NCI-H1092 (cell line): ENCODE measurements at places on chromosomes 2 and 18.

DNA sequence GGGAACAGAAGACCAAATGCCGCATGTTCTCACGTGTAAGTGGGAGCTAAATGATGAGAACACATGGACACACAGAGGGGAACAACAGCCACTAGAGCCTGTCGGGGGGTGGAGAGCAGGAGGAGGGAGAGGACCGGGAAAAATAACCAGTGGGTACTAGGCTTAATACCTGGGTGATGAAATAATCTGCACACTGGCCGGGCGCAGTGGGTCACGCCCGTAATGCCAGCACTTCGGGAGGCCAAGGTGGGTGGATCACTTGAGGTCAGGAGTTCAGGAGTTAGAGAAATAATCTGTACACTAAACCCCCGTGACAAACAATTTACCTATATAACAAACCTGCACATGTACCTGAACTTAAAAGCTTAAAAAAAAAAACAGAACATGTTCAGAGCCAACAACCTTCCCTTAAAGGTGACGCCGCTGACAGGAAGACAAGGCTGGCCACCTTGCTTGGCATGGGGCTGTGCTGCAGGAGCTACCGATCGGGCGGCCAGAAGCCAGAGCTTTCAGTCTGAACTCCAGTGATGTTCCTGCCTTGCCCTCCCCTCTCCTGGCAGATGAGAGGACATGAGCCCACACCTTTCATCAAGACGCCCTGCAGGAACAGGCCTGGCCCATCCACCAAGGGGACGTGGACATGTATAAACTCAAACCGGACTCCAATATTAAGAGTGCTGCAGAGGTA, 11.2 kb downstream of the SLC66A2 start:
- DNase-seq = no peak

DNA sequence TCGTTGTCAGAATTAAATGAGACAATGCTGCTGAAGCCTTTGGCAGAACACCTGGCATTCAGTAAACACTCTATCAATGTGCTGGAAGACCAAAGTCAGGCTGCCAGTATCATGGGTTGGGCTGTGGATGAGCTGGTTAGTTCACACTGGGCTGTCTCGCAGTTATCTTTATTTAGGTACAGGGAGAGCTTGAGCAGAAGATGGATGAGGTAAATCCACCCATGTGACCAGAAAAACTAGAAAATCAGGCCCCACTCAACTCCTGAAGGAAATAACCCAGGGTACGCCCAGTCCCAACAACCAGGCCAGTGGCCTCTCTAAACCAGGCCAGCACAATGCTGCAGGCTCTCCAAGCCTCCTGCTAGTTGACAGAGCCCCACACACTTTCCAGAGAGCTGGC, 330.3 kb downstream of the TNS1 start:
- DNase-seq = no peak

DNA sequence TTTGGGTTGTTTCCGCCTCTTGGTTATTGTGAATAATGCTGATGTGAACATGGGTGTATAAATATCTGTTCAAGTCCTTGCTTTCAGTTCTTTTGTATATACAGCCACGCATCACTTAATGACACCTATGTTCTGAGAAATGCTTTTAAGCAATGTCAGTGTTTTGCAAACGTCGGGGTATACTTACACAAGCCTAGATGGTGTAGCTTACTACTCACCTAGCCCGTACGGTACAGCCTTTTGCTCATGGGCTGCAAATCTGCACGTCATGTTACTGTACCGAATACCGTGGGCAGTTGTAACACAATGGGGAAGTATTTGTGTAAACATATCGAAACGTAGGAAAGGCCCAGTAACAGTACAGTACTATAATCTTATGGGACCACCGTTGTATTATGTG, 12.4 kb downstream of the RALB start:
- DNase-seq = no peak

DNA sequence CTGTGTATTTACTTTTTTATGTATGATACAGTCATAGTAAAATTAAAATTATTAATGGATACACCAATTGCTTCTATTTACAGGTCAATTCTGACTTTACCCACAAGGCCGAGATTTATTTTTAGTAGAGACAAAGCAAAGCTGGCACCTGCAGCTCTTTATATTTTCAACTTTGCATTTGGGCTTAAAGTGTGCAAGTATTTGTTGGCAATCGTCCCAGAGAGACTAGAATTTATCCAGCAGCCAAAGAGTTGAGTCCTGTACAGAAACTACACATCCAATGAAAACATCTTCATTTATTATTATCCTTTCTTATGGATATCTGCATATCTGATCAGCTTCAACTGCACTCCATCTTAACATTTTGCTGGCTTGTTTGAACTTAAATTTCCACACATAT, 485.6 kb downstream of the SOX11 start:
- DNase-seq = no peak

DNA sequence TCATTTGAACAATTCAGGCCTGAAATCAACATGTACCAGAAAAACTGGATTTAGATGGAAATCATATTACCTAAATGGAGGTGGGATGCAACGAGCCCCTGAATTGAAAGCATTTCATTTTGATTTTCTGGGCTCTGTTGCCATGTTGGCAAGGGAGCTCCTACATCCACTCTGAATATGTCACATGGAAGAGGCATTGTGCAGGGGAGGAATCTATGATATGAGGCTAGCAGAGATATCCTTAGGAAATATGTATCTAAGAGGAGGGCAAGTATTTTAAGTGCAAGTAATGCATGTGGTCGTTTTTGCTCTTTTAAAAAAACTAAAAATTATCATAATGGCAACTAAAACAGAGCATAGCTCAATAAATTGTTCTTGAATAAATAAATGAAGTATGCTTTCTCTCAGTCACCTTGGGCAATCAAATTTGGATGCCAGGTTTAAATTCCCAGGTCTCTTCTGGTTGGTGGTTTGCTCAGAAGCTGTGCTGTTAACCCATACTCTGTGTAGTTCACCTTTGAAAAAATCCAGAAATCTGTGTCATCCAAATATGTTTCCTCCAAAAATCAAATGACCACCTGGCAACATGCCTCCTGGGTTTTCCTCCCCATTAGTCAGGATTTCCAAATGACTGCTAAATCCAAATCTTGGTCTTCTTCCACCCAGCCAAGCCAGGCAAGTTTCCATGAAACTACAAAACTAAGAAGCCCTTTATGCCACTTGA, 6.5 kb upstream of the LGALSL start:
- DNase-seq = no peak

DNA sequence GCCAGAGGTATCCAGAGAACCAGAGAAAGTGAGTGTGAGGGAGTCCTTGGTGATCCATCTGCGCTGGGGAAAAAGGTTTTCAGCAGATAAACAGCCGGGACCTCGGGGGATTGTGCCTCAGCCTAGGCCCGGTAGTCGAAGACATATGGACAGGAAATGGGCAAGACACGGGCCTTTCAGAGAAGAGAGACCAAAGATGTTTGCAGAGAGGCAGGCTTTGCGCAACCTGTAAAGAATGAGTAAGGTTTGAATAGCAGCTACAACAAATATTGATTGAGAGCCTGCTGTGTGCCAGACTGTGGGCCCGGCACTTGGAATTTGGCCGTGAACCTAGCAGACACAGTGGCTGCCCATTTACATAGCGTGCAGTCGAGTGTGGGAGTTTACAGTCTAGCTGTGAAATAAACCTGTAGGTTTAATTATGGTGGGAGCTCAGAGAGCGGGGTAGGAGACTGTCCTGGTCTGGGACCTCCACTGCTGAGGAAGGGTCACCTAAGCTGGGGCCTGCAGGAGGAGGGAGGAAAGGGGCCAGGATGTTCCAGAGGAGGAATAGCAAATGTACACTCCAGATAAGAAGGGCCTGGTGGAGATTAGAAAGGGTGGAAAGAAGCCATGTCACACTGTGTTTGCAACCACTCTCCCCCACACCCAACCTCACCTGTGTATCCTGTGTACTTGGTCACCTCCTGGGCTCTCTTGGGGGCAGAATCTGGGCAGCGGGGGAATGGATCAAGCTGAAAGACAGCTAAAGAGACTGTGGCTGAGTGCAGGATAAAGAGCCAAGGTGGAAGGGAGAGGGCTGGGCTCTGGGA, 3.0 kb downstream of the SH2D6 start:
- peak; percentile 59 for DNase-seq

DNA sequence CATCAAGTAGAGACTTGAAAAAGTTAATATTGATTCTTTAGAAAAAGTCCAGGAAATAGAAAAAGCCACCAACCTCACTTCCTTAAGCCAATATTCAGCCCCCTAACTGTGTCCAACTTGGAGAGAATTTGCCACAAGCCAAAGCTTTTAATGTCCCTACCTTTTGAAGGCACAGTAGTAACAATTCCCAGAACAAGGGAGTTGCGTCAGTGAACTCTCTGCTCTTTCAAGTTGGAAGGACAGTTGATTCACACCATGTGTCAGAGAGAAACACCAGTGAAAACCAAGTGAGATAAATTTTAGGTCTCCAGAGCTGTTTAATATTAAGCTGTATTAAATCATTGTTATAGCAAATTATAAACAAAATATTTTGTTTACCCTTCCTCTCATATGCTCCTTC, 66.1 kb downstream of the EXOC6B start:
- no peak for DNase-seq

DNA sequence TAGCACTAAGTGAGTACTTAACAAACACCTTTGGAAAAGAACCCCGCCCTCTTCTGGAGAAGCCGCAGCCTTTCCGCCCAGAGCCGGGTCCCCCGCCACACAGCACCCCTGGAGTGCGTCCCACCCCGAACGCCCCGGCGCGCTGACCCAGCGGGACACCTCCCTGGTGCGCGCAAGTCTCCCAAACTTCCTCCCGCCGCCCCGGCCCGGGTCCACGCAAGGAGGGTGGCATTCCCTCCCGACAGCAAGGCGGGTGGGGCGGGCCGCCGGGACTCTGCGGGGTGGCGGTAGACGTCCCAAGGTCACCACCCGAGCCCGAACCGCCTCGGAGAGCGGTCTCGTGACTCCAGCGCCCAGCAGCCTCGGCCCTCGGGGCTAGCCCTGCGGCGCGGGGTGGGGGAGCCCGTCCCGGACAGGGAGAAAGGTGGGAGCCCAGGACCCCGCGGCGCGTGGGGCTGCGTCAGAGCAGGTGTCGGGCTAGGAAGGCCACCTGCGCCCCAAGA, 598 bp downstream of the CCDC93 start:
- DNase-seq = no peak

DNA sequence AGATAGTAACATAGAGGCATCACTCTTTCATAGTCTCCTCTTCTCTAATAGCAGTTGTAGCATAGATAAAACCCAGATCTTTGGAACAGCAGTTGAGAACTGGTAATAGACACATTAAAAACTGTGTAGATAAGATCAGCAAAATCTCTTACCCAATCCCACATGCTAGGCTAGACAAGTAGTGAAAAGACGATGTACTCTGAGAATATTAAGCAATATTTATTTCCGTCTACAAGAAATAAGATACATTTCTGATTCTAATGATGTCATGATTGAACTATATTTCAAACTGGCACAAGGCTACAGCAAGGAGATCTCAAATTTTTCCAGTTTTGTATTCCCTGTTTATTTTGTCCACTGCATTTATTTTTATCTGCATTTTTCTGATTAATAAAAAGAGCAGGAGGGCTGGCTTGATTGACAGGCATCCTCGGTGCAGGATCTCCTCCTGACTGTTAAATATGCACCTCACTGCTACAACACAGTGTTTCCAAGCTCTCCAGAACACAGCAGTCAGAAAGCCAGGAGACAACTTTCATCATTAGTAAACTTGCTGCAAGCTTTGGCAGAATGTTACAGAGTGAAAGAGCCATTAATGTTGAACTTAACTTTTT, 73.3 kb upstream of the ATIC start:
- no peak for DNase-seq

GRCh38 chr2:224369028-224369632, 32.8 kb downstream of the FAM124B start:
- peak; percentile 29 for DNase-seq

DNA sequence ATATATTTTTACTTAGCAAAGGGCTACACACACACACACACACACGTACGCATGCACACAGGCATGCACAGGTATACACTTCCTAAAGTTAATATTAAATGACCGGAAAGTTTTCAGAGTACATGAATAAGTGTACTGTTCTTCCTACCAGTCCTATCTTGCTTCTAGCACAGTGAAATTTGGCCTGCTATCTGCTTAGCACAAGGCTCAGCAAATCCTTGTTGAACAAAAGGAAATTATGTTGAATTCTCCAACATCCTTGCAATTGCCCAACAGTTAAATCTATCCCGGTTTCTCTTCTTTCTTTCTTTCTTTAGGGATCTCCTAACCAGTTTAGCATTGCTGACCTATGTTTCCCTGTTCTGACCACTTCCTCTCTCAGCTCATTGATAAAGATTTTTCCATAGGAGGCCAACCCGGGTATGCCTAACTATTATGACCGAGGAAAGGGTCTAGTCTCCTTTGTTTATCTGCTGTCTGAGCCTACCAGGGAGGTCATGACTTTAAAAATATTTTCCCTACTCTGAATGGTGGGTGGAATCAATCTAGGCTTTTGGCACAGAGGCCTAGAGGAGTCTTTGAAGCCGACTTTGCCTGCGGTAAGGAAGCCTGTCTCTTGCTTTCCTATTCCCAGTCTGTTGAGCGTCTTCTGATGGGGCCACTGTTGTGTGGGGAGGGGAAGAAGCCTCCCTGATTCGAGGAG, 400.7 kb downstream of the HRH4 start:
- DNase-seq = no peak

- no peak for DNase-seq
These were observed 74.4 kb downstream of the RIF1 start for GRCh38 chr2:151484100-151484499.

GRCh38 chr2:56918790-56919189, 735.0 kb downstream of the CCDC85A start:
- no peak for DNase-seq

- DNase-seq = no peak
These were observed 14.9 kb upstream of the KLF11 start for GRCh38 chr2:10028407-10028987.

GRCh38 chr2:37782155-37782673, 110.8 kb upstream of the CDC42EP3 start:
- DNase-seq = no peak

GRCh38 chr2:225761396-225761795, 361.9 kb downstream of the NYAP2 start:
- no peak for DNase-seq

GRCh38 chr2:11541693-11542274, 7.9 kb downstream of the GREB1 start:
- DNase-seq = no peak

DNA sequence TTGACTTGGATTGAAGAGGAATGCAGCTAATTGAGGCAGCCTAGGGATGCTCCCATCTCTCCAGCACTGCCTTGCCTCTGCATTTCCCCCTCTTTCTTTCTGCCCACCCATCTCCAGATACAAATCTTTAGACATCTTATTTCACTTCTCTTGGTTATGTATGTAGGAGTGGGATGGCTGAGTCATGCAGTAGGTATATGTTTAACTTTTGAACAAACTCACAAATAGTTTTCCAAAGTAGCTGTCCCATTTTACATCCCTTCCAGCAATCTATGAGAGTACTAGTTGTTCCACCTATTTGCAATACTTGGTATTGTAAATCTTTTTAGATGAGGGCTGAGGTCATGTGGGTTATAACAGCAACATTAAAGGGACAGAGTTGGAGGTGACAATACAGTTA, 329.9 kb downstream of the DYSF start:
- no peak for DNase-seq
